ENCODE measurements at places on chromosomes 16 and 17.

DNA sequence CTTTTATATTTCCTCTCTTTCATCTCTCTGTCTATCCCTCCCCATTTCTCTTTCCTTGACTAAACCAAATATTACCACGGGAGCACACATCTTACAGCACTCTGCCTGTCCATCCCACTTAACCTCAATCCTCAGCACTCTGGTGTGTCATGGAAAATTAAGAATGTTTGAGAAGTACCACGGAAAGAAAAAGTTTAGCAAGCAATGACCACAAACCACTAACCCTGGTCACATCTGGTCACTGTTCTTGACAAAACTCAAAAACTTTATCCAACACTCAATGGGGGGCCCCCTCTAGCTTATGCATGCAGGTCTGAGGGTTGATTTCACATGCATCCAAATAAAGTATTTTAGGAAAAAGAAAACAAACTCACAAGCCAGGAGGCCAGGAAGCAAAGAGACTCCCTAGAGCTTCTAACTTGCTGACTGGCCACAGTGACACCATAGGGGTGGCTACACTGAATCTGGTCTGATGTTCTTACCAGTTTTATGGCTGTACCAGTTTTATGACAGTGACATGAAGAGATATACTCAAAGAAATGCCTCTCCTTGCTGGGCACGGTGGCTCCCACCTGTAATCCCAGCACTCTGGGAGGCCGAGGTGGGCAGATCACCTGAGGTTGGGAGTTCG lies 229.2 kb downstream of the STX8 start:
- no peak for DNase-seq

GRCh38 chr17:37483311-37484039 lies 6.2 kb upstream of the DUSP14 start:
- no peak for DNase-seq

- DNase-seq: no peak
These were observed 33.7 kb upstream of the ALDH3A1 start for GRCh38 chr17:19781488-19782458.

DNA sequence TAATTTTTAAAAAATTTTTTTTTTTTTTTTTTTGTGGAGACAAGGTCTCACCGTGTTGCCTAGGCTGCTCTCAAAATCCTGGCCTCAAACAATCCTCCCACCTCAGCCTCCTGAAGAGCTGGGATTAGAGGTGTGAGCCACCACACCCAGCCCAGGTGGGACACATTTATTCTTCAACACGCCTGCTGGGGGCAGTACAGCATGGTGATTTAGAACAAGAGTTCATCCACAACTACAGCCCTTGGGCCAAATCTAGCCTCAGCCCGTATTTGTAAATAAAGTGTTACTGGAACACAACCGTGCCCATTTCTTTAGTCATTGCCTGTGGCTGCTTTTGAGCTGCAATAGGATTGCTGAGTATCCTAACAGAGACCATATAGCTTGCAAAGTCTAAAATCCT lies 92.8 kb downstream of the KATNIP start:
- no peak for DNase-seq

GRCh38 chr17:70775679-70776078 lies 606.3 kb downstream of the KCNJ2 start:
- no peak for DNase-seq

DNA sequence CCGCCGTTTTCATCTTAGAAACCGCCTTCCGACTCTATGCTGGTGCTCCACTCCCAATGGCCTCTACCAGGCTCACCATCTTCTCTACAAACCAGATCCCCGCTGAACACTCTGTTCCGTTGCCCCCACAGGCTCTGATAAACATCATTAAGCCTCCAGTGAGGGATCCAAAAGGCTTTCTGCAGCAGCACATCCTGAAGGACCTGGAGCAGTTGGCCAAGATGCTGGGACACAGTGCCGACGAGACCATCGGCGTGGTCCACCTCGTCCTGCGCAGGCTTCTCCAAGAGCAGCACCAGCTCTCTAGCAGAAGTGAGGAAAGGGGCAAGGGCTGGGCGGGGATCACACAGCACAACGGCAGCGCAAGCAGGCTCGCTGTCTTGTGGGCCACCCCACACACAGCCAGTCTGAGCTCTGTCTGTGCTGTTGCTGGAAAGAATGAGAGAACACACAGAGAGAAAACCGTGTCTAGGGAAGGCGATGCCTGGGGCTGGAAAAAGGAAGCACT lies 33.5 kb upstream of the ENDOV start:
- DNase-seq: no peak

DNA sequence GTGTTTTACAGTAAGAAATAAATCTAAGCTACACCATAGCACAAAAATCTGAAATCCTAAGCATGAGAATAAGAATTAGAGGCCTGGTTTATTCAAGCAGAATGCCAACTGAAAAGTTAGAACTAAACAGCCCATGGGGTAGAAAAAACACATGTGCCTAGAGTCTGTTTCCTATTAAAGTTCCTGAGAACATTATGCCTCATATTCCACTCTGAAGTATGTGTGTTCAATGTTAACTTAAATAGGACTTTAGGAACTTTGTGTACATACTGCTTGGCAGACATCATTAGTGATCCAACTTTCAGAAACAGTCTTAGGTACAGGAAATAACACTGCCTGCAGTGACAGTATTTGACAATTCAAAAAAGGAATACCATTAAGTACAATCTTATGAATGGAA lies 18.2 kb downstream of the HEATR6 start:
- no peak for DNase-seq

GRCh38 chr17:10773391-10773790 lies 30.5 kb downstream of the TMEM238L start:
- DNase-seq: no peak

DNA sequence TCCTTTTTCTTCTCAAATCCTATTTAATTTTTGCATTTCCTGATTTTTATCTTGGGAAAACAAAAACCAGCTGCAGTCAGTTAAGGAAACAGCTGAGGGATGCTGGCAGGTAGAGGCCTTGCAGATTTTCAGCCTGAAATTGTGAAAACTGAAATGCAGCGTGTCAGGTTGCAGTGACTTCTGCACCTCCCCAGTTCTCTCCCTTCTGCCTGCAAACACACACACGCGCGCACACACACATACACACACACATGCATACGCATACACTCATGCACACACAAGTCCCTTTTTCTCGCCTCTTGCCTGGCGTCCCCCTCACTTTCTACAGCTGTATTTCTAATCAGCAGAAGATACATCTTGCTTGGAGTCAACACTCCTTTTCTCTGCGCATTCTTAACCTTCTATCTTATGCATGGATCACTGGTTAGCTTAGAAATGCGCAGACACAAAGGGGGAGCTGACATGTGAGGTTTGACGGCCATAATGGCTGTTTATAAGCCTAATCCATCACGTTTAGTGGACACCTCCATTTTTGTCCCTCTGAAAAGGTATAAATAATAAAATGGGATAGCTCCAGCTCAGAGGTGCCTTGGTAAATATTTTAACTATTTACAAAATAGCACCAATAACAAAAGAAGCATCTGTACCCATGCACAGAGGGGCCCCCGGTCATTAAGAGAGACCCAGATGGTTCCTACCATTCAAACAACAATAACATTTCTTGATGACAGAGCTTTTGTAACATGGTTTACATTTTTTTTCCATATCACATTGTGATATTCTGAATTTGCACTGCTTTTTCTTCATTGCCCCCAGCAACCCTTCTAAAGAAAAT lies 392.1 kb upstream of the SALL1 start:
- no peak for DNase-seq

DNA sequence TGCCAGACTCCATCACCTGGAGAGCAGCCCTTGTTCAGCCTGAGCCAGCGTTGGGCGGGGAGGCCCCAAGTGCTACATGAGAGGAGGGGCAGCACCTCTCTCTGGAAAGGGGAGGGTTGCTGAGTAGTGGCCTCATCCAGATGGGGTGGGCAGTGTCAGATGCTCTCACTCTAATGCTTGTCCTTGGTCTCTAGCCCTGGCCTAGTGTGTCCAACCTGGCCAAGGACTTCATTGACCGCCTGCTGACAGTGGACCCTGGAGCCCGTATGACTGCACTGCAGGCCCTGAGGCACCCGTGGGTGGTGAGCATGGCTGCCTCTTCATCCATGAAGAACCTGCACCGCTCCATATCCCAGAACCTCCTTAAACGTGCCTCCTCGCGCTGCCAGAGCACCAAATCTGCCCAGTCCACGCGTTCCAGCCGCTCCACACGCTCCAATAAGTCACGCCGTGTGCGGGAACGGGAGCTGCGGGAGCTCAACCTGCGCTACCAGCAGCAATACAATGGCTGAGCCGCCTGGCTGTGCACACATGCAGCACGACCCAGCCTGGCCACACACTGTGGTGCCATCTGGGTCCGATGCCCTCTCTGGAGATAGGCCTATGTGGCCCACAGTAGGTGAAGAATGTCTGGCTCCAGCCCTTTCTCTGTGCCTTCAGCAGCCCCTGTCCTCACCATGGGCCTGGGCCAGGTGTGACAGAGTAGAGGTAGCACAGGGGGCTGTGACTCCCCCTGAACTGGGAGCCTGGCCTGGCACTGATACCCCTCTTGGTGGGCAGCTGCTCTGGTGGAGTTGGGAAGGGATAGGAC lies 4.3 kb downstream of the CTRL start:
- DNase-seq: no peak

- no peak for DNase-seq
These were observed 30.5 kb downstream of the CDH13 start for GRCh38 chr16:82657239-82657638.

- no peak for DNase-seq
These were observed 35.2 kb upstream of the SIAH1 start for GRCh38 chr16:48420437-48420836.

- no peak for DNase-seq
These were observed 182.8 kb downstream of the HS3ST3A1 start for GRCh38 chr17:13418891-13419290.

- no peak for DNase-seq
These were observed 118.5 kb upstream of the CACNG5 start for GRCh38 chr17:66716236-66717026.

Measured in stimulated activated CD4-positive, alpha-beta T cell treated with anti-CD3 and anti-CD28 coated beads, Interleukin-4, amount 100 ng/mL, for 48 hours (primary cell).